Posterior cingulate gyrus (tissue), 11 donors: ENCODE measurements at places on chromosomes 2 and 18.

DNA sequence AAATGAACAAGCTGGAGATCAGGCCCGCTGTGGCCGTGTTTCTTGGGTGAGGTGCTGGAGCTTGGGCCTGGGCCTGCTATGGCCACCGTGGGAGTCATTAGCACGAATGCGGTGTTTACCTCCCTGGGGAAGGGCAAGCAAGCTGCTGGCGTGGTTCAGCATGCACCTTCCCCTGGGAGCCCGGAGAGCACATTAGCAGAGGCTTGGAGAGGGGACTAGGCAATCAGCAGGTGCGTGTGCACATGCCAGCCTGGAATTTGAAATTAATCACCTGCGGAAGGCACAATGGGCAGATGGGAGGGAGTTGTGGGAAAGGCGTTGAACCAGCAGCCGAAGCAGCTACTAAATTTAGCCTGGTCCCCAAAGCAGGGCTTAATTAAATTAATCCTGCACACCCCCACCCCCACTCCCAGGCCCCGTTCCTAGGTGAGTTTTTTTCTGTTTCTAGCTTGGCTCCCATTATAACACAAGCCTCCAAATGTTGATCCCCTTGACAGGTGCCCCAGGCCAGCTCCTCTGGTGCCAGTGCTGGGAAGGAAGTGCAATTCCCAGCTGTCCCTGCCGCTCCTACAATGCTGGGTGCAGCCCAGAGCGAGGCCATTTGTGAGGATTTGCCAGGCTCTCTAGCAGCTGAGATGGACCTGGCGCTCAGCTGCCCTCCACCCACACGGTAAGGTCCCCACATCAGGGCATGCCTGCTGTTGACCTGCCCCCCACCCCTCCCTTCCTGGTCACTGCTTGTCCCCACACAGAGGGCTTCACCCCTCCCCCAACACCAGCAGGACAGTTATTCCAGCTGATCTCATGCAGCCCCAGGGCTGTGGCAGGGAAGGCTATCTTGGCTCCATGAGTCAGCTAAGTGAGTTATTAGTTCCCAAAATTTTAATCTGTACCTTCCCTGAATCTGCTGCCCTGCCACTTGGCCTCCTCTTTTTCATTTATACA lies 115.0 kb downstream of the ZBTB7C start:
- no peak for DNase-seq

- no peak for DNase-seq
Measured at GRCh38 chr2:48719480-48720177, 35.9 kb downstream of the LHCGR start.

DNA sequence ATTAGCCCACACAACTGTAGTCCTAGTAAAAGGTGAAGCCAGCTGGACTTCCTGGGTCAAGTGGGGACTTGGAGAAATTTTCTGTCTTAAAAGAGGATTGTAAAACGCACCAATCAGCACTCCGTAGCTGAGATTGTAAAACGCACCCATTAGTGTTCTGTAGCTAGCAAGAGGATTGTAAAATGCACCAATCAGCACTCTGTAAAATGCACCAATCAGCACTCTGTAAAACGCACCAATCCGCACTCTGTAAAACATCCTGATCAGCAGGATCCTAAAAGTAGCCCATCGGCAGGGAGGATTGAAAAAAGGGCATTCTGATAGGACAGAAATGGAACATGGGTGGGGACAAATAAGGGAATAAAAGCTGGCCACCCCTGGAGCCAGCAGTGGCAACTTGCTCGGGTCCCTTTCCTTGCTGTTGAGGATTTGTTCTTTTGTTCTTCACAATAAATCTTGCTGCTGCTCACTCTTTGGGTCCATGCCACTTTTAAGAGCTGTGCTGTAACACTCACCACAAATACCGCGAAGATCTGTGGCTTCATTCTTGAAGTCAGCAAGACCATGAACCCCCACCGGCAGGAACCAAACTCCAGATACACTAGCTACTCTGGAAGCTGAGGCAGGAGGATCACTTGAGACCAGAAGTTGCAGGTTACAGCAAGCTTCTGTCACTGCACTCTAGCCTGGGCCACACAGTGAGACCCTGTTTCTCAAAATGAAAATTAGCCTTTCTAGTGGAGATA lies 102.6 kb downstream of the HS6ST1 start:
- no peak for DNase-seq

DNA sequence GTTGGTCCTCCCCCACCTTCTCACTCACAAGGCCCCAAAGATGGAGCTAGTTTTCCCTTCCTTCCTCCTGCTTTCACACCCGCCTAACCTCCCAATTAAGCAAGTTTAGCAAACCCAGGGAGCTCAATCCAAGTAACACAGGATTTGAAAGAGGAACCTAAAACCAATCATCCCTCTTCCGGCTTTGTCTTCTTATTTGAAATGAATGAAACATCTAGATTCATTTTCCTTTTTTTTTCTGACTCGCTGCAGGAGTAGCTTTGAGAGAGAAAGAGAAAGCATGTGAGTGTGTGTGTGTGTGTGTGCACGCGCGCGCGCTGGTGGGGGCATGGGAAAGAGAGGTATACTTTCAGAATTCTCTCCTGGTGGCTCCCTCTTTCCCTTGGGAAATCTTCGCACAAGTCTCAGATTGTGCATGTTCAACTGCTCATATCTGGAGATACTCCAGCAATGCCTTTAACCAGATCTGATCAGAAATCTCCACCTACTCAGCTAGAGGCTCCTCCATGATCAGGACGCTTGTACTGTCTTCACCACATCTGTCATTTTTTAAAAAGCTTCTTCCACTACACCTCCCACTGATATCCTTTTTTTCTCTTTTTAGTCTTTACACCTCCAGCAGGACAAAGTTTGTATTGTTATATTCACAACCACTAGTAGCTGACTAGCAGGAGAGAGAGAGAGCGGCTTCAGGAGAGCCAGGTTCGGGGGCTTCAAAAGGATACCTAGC lies 1.7 kb downstream of the SLC8A1 start:
- no peak for DNase-seq

GRCh38 chr2:169229590-169229989 lies 132.7 kb downstream of the LRP2 start:
- no peak for DNase-seq

GRCh38 chr18:49788327-49788898 lies 24.9 kb downstream of the ACAA2 start:
- DNase-seq = no peak

- DNase-seq = no peak
Measured at GRCh38 chr2:96521219-96521618, 15.3 kb upstream of the ARID5A start.

DNA sequence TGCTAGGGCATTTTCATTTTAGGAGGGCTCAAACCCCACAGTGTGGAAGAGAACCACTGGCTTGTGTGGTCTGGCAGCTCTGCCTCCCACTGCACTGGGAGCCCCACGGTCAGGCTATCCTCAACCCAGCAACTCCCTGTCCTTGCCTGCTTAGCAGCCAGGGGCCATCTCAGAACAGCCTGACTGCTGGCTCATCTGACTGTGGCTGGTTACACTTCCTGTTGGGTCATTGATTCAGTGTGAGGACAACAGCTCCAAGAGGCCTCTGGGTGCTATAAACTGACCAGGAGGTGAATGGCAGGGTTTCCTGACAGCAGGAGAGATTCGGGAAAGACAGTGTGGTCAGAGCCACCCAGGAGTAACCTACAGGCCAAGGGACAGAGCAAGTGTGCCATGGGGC lies 40.1 kb downstream of the AMER3 start:
- DNase-seq = no peak

- DNase-seq = no peak
Measured at GRCh38 chr18:23593720-23594119, 7.4 kb upstream of the NPC1 start.

DNA sequence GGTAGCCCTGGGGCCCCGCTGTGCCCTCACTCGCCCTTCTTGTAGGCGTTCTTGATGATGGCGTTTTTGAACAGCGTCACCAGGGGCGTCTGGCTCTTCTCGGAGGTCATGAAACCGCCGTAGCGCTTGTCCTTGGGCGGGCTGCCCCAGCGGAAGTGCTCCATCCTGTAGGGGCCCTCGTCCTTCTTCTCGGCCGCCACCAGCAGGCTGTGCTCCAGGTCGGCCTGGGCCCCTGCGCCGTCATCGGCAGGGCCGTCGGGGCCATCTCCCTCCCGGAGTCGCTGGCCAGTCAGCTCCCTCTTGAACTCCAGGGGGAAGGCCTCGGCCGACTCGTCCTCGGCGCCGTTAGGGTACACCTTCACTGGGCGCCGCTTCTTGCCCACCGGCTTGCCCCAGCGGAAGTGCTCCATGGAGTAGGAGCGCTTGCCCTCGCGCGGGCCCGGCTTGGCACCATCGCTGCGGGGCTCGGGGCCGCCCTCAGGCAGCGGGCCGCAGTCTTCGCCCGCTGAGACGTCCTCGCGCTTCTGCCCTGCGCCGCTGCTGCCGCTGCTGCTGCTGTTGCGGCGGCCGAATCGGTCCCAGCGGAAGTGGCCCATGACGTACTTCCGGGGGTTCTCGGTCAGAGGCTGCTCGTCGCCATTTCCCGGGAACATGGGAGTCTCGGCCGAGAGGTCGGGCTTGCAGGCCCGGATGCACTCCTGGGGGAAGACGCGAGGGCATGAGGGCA lies 7.2 kb downstream of the POMC start:
- no peak for DNase-seq

GRCh38 chr2:224666951-224667553 lies 49.1 kb downstream of the CCDC195 start:
- DNase-seq = no peak

DNA sequence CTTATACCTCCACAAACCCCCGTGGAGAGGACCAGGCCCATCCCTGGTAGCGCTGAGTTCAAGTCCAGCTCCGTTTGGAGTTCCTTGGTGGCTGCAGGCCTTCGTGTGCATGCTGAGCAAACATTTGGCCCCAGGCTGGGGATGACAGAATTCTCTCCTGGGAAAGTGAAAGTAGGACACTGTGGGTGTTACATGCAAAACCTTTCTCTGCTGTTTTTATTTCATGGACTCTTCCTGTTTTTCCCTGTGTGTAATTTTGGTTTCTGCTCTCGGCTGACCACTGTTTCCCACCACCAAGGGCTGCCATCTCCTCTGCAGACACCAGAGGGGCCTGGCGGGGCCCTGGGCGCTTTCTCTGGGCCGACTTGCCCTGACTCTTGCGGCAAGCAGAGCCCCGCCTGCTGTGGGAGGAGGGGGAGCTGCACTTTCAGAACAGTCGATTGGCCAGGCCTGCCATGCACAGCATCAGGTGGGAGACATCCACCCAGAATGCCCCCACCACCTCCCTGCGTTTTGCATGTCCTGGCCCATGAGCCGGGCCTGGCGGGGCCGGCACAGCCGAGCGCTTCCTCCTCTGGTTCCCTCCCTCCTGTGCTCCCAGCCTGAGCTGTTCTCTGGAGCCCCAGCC lies 102.4 kb downstream of the CABLES1 start:
- DNase-seq = peak; percentile 19

DNA sequence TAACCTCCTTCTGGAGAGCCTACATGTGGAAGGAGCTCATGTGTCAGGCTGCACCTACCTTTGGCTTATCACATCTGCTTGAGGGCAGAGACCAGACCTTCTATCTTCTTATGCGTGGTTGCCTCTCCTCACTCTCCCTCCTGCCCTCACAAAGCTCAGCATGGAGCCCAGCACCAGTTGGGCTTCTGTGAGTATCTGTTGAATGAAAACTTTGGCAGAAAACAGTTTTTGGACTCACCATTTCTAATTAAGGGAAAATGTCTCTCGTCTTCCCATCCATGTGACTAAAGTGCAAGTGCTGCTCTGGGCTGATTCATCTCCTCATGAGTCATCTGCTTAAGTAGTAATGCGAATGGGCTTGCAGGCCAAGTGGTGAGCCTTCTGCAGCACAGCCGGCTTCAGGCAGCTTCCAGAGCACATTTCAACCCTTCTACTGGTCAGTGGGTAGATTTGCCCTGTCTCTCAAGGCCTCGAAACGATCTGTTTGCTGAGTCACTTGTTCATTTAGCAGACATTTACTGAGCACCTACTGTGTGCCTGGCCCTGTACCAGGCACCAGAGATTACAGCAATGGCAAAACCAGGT lies 102.6 kb downstream of the VSNL1 start:
- DNase-seq = no peak

- DNase-seq = no peak
Measured at GRCh38 chr2:41985573-41986095, 62.2 kb upstream of the PKDCC start.

- DNase-seq = no peak
Measured at GRCh38 chr2:240240017-240240734, 99.7 kb upstream of the OTOS start.

DNA sequence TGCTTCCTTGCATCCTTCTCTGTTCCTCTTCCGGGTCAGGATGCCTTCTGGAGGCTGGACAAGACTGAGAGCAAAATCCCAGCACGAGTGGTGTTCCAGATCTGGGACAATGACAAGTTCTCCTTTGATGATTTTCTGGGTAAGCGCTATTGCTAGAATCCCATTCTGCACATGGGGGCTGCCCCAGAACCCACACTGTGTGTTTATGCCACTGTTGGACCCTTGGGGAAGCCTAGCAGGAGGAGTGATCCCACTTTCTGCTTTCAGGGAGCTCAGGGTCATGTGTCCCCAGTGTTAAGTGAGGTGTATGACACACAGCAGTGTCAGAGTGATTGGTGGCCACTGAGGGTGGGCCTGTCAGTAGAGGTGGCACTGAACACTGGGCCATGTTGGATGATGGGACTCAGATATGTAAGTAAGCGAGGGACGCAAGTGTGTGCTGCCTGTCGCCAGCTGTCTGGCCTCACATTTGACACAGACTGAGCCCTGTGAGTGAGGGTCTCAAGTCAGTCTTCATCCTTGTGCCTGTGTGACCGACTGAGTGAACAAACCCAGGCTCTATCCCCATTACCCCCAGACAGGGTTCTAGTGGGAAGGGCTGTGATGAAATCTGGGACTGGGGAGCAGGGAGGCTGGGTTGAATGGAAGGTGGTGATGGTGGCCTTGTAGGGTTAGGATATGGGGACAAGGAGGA lies 220.9 kb downstream of the DYSF start:
- no peak for DNase-seq

DNA sequence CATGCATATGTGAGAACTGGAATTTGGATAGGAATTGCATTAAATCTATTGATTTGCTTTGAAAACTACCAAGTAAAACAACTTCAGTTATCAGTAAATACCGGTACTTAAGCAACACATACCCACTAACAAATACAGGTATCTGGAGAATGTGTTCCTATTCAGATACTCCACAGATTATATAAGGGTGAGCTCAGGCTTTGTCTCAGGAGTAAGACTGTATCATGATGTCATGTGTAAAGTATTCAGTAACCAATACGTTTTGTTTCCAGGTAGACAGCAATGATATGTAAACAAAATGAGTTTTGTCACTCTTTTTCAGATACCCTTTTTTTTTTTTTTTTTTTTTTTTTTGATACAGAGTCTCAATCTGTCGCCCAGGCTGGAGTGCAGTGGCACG lies 74.8 kb downstream of the DSC3 start:
- no peak for DNase-seq

GRCh38 chr2:240819126-240819857 lies 727 bp downstream of the KIF1A start:
- DNase-seq = no peak

DNA sequence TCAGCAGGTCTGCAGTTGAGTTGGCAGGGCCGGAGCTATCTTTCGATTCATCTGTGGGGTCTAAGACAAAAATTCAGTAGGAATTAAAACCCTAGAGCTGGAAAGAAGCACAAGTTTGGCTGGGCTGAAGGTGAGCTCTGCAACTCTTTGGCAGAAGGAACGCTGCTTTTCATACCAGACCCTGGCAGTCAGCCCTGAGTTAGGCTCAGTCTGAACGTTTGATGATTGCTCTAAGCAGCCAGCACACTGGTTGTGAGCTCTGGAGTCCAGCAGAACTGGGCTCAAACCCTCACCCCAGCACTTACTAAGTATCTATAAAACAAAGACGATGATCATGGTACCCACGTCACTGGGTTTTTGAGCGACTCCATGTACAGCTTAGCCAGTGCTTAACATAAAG lies 192.5 kb downstream of the TNS1 start:
- no peak for DNase-seq

- DNase-seq = no peak
Measured at GRCh38 chr2:79446313-79446712, 66.5 kb upstream of the CTNNA2 start.

- no peak for DNase-seq
Measured at GRCh38 chr2:120669121-120669952, 66.3 kb upstream of the GLI2 start.
